T-helper 22 cell (primary cell): ENCODE measurements at places on chromosomes 16 and 17.
A peak's percentile ranks its signal among the peaks of the same experiment; 100 is the strongest.

DNA sequence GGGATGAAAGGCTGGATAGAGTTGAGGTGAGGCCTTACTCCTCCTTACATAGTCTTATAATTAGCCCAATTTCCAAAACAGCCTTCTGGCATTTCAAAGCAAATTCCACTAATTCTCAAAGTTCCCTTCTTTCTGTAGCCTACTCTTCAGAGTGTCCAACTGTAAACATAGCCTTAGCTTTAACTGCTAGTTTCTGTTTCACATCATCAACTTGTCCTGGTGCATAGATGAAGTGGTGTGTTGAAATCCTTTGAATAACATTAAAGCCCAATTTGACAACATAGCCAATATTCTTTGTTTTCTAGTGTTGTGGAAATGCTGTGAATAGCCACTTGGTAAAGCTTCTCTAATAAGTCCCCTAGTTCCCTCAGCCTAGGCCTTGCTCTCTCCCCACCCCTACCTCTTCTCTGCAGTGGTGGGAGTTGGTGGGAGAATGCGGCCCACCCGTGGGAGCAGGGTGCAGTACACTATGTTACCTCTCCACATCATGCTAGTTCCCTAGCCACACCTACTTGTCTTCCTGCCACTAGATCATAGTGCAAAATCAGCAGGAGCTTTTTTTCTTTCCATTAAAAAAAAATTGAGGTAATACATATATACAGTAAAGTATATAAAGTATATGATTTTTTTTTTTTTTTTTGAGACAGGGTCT lies 127.0 kb upstream of the HAS3 start:
- no peak for DNase-seq

DNA sequence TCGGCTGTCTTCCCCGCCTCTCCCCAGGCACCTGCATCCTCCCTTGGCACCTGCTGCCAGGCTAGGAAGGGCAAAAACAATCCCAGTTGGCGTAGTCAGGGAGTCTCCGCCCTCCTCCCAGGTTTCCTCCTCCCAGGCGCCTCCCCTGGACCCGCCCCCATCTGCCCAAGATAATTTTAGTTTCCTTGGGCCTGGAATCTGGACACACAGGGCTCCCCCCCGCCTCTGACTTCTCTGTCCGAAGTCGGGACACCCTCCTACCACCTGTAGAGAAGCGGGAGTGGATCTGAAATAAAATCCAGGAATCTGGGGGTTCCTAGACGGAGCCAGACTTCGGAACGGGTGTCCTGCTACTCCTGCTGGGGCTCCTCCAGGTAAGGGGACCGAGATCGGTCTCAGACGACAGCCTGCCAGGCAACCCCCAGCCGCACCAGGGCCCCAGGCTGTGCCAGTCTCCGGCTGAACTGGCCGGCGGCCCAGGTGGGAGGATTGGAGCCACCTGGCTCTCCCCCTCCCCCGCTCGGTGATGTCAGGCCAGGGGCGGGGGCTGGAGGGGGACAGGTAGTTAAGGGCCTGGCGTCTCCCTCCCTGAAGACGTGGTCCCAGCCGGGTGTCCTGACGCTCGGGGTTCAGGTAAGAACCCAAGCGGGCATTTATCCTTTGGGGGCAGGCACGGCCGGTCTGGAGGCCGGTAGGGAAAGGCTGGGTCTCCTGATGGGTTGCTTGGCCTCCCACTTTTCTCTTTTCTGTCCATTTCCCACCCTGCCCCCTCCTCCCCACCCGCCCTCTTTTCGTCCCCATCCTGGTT lies at the start of gene GRB7:
TSS of gene GRB7 (plus strand) at position 179 of the 808 bp plus-strand sequence. CDS start 4,364 bp downstream, outside the sequence.
- DNase-seq, result no peak

- no peak for DNase-seq
Observed at GRCh38 chr17:1398931-1399678, 917 bp downstream of the YWHAE start.

DNA sequence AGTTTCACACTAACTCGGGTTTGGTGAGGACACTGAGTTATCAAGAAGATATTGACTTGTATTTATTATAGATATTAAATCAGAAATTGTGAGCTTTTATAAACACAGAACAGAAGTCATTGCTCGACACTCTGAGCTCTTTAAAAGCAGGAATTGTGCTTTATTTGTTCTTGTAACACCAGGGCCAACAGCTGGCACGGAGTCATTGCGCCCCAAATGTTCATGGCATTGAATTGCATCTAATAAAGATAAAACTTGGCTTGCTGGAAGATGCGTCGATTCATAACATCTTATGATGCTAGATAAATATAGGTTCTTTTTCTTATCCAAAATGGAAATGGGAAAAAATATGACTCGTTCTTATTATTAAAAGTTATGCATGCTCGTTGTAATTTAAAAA lies 11.8 kb upstream of the MLYCD start:
- DNase-seq, result no peak

- no peak for DNase-seq
Observed at GRCh38 chr17:45784293-45784740, at the start of gene CRHR1. Gene CRHR1 (plus strand): TSS chr17:45784320. CDS start chr17:45784545, 225 bp downstream.

DNA sequence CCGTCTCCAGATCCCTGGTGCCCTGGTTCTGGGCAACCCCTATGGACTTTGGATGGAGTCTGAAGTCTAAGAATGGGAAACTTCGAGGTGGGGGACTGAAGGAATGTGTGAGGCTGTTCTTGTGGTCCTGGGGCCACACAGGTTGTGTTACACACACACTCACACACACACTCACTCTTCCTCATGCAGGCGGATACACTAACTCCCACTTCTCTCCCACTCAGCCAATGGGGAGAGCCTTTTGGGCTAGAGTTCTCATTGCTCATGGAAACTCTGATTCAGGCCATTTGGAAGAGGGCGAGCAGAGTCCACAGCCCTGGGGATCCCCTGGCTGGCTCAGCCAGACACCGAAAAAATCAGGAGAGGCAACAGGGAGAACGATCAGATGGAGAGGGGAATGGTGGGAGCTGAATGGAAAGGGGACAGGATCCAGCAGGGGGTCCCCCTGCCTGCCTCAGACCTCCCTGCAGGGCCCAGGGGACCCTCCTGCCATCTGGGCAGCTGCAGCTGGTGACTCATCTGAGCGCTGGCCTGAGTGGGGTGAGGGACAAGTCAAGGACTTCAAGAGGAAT lies 9.1 kb downstream of the IGFBP4 start:
- no peak for DNase-seq

DNA sequence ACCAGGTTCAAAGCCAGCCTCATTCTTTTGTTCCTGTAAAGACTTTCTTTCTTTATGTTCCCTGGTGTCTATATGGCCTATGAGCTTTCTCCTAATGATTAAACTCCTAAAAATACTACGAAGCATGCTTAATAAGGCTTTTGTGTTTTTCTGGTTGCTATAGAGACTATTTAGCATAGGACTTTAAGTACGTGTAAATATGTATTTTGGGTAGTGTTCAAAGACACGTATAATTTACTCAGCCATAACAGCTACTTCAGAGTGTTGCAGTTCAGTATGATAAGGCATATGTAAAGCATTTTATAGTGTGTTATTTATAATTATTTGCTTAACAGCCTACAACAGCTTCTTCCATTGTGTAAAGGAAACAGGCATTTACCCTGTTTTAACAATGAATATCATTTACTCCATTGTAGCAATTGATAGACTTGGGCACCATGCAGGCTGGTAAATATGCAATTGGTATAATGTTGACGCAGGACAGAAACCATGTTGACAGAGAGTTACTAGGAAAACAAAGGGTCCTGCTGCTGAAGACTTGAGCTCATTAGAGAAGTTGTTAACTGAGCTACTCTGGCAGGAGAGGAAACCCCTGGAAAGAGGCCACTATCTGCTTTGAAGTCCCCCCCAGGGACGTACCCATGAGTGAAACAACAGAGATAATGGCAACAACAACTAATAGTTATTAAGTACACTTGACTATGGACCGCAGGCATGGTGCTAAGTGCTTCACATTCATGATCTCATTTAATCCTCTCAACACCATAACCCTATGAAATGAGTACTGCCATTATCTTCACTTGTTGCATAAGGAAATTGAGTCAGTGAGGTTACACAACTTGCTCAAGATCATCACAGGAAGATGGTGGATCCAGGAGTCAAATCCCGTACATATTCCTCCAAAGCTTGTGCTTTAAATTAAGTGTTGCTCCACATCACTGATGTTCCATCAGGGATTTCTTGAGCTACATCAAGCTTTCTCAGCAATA lies 342.2 kb upstream of the DYNLRB2 start:
- no peak for DNase-seq

DNA sequence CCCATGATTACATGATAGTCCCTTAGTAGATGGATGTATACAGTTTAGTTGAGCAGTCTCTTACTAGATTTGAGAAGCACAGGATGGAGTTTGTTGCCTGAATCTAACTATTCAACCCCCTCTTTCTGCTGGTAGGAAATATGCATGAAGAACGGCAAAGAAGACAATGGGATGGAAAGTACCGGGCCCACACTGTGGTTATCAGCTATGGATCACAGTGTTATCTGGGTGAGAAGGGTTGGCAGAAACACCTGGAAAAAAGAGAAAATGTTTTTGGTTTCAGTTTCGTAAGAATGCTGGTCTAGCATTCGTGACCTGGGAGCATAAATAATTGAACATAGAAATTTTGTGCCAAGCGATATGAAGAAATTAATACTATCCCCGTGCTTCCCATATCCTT lies 53.1 kb downstream of the ANKFN1 start:
- DNase-seq, result no peak

GRCh38 chr16:11992586-11993524 lies 16.3 kb downstream of the SNX29 start:
- no peak for DNase-seq

DNA sequence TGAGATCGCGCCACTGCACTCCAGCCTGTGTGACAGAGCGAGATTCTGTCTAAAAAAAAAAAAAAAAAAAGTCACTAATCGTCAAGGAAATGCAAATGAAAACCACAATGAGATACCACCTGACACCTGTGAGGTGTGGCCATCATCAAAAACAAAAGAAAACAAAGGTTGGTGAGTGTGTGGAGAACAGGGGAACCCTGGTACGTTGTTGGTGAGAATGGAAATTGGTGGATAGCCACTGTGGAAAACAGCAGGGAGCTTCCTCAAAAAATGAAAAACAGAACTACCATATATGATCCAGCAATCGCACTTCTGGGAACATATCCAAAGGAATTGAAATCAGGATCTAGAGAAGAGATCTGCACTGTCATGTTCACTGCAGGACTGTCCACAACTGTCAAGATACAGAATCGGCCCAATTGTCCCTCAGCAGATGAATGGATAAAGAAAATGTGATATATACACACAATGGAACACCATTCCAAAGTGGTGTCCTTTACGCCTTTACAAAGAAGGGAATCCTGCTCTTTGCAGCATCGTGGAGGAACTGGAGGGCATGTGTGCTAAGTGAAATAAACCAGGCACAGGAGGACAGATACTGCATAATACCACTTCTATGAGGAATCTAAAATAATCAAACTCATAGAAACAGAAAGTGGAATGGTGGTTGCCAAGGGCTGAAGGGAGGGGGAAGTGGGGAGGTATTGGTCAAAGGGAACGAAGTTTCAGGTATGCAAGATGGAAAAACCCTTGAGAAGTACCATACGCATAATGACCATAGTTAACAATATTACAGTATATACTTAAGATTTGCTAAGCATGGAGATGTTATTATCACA lies 63.5 kb upstream of the PLCG2 start:
- peak; percentile 36 for DNase-seq

- DNase-seq, result no peak
Observed at GRCh38 chr17:64461788-64462187, 12.9 kb downstream of the MILR1 start.

DNA sequence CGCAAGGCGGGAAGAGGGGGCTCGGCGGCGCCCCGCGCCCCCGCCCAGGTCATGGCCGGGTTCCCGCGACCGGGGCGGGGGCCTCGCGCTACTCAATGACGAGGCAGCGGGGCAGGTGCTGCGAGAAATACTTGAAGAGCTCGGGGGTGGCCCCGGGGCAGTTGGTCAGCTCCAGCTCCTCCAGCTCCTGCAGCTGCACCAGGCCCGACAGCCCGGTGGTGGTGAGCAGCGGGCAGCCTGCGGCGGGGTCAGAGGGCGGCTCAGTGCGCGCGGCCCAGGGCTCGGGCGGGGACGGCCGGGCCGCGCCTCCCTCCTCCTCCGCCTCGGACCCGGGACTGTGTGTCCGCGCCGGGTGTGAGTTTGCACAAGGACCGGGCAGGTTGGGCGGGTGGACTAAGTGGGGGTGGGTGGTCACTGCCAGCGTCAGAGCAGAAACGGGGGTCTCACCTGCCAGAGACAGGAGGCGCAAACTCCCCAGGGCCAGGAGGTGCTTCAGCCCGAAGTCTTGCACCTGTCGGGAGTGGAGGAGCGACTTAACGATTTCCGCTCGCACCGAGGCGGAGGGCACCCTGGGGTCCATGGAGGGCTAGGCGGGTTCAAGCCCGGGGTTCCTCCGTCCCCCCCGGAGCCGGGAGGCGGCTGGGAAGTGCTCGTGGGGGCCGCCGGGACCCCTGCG lies 4.1 kb upstream of the WDR24 start:
- DNase-seq, result no peak

- no peak for DNase-seq
Observed at GRCh38 chr17:64698725-64699124, 36.6 kb upstream of the SMURF2 start.

DNA sequence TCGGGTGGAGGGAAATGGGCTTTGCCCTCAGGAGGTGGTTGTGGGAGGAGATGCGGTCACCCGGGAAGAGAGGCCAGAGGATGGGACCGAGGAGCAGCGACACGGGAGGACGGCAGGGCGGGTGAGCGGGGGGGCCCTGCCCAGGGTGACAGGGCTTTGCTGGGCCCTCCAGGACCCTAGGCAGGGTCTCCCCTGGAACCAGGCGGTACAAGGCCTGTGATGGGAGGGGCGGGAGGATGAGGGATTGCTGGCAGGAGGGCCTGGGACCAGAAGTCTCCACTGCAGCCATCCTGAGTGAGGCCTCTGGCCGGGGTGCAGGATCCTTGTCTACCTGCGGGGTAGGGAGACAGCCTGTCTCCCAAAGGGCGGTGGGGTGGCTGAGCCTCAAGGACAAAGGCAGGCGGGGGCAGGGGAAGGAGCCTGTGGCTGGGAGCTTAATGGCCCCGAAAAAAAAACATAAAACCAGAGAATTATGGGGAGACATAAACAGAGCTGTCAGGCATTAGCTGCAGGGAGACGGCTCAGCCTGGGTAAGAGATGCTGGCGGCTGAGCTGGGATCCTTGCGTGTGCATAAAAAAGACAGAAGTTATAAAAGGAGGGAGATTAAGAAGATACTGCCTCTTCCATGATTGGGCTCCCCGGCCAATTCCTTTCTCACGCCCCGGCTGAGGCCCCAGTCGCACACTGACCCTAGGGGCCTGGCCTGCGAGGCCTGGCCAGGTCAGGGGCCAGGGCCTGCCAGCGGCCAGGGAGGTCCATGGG lies 66.7 kb downstream of the SREBF1 start:
- DNase-seq, result no peak

DNA sequence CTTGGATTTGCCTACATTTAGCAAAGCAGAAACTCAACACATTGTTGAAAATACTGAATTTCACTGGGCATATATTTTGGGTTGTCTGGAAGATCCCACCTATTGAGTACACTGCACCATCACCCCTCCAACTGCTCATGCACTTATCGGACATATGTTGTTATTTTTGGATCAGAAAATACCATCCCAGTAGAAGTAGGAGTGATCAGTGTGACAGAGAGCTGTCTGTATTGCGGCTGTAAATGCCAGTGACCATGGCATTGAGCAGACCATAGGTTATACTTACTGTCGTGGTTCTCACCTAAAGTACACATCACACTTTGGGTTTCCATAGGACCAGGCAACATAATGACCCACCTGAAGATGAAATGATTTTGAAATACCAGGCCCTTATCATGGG lies 264.7 kb downstream of the CDH13 start:
- no peak for DNase-seq
